Neural progenitor cell (in vitro differentiated cells): ENCODE measurements at places on chromosomes 12 and 14.
A peak's percentile ranks its signal among the peaks of the same experiment; 100 is the strongest.

DNA sequence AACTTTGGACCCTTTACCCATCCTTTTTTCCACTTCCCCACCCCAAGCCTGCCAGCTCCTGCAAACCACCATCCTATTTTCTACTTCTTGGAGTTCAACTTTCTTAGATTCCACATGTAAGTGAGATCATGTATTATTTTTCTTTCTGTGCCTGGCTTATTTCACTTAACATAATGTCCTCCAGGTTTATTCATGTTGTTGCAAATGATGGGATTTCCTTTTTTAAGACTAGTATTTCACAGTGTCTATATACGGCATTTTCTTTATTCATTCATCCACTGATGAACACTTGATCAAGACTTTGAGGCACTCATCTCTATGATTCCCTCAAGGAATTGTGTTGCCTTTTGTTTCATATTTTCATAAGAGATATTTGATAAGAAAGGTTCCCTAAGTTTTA lies 5.6 kb upstream of the PRPF39 start:
- no peak for DNase-seq

GRCh38 chr14:96802963-96803362 lies 5.8 kb downstream of the VRK1 start:
- no peak for DNase-seq

- DNase-seq = no peak
Measured at GRCh38 chr14:19974844-19975243, 547 bp upstream of the OR4K15 start.

DNA sequence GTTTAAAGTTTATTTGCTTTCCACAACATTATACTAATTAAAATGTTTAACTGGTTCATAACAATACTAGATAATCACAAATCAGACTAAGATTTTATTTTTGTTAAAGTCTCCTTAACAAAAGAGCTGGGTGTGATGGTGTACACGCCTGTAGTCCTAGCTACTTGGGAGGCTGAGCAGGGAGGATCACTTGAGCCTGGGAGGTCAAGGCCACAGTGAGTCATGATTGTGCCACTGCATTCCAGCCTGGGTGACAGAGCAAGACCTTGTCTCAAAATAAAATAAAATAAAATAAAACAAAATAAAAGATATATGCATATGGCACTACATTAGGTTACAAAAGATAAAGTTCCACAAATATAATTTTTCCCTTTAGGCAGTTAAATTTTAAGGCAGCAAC lies 5.6 kb downstream of the MIS18BP1 start:
- no peak for DNase-seq

GRCh38 chr12:42692749-42693148 lies 103.2 kb upstream of the PRICKLE1 start:
- no peak for DNase-seq

DNA sequence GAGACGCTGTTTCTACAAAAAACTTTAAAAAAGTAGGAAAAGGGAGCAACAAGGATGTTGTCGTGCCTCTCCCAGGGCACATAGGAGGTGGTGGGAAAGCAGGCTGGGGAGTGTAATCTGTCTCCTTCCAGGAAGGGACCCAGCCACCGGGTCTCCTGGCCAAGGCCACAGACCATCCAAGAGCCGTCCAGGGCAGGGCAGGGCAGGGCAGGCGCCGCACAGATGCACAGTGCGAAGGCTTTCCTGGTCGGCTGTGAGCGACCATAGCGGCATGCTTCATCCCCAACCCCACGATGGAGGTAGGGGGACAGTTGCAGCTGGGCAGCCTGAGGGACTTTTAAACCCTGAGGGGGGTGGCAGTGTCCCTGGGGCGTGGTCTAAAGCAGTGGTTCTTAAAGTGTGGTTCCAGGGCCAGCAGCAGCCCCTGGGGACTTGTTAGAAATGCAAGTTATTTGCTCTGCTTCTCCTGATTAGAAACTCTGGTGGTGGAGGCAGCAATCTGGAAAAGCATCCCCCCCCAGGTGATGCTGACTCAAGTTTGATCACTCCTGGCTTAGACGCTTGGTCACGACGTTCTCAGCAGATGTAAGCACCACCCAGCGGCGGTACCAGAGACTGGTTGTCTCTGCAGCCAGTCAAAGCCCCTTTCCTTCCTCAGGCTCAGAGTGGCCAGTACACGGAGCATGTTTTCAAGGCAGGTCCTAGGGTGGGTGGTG lies 197.4 kb upstream of the PRMT8 start:
- no peak for DNase-seq

GRCh38 chr12:76402259-76402658 lies 54.0 kb upstream of the BBS10 start:
- DNase-seq = no peak

- peak; percentile 44 for DNase-seq
Measured at GRCh38 chr12:120457133-120457532, 10.9 kb downstream of the GATC start.

DNA sequence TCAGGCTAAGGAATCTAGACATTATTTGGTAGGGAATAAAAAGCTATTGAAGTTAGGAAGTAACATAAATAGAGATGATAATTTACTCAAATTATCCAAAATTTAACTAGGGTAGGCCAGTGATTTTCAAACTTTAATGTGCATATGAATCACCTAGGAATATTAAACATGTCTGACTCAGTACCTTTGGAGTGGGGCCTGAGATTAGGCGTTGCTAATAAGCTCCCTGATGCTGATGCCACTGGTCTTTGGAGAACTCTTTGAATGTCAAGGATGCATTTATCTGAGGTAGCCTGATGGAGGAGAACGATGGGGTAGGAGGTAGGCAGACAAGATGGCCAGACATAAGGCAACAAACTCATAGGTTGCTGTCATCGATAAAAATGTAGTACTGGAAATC lies 33.2 kb downstream of the EFCAB11 start:
- no peak for DNase-seq

GRCh38 chr12:130335517-130336392 lies 1.9 kb upstream of the PIWIL1 start:
- peak; percentile 79 for DNase-seq

- DNase-seq = no peak
Measured at GRCh38 chr12:2504577-2504976, 290.2 kb upstream of the FKBP4 start.

- DNase-seq = no peak
Measured at GRCh38 chr14:60174352-60175254, 9.4 kb upstream of the DHRS7 start.

- peak; percentile 80 for DNase-seq
Measured at GRCh38 chr12:5222011-5222461, 178.4 kb downstream of the KCNA5 start.

DNA sequence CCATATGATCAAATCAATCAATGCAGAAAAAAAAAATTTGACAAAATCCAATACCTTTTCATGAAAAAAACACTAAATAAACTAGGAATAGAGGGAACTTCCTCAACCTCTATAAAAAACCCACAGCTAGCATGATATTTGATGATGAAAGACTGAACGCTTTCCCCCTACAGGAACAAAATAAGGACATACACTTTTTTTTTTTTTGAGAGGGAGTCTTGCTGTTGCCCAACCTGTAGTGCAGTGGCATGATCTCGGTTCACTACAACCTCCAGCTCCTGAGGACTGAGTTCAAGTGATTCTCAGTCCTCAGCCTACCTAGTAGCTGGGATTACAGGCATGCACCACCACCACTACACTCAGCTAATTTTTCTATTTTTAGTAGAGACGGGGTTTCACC lies 17.9 kb upstream of the CAMKK2 start:
- DNase-seq = no peak

- no peak for DNase-seq
Measured at GRCh38 chr14:32054536-32054935, 22.6 kb upstream of the ARHGAP5 start.

DNA sequence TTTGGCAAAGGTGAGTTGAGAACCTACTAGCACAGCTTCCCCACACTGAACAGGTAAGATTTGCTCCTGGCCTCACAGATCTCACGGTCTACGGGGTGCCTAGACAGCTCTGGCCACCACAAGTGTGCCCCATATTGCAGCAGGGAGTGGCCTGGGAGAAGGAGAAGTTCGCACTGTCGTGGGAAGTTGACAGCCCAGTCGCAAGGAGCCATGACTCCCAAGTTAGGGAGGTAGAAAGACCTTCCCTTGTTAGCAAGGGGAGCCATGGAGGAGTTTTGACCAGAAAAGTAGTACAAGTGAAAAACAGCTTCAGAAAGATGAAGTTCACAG lies 316.3 kb downstream of the BCL11B start:
- no peak for DNase-seq

- DNase-seq = no peak
Measured at GRCh38 chr14:42429401-42429800, 822.7 kb downstream of the LRFN5 start.

GRCh38 chr14:20197459-20197858 lies 6.8 kb downstream of the OR11G2 start:
- DNase-seq = no peak

- no peak for DNase-seq
Measured at GRCh38 chr12:78236264-78236663, 405.6 kb downstream of the NAV3 start.

DNA sequence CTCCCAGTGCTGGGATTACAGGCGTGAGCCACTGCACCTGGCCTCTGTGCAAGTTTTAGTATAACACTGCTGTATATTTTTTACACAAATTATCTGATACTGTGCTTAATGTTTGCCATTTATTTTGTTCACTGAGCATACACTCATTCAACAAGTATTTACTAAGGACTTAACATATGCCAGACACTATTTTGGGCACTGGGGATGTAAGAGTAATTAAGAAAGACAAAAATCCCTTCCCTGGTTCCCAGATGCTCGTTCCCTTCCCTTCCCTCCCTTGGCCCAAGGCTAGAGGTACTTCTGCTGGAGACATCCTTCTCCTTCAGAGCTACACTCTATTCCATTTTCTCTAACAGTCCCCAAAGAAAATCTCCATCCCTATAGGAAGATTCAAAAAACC lies 12.5 kb downstream of the CIT start:
- no peak for DNase-seq

DNA sequence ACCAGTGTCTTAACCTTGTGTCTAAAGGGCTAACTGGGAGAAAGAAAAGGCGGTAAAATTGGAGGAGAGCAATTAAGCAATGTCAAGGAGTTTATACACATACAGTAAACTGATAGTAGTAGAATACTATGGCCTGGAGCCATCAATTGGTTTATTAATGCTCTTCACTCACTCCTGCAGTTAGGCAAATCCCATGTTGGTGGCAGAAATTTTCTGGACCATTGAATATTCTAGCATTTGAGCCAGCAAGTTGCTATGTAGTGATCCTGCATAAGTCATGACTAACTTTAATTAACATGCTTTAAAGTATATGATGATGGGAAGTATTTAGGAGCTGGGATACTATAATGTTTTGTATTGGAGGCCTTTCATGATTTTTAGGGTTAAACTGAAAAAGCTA lies 14.3 kb upstream of the DERA start:
- DNase-seq = no peak

- DNase-seq = no peak
Measured at GRCh38 chr12:51428256-51428655, 3.6 kb downstream of the SLC4A8 start.

DNA sequence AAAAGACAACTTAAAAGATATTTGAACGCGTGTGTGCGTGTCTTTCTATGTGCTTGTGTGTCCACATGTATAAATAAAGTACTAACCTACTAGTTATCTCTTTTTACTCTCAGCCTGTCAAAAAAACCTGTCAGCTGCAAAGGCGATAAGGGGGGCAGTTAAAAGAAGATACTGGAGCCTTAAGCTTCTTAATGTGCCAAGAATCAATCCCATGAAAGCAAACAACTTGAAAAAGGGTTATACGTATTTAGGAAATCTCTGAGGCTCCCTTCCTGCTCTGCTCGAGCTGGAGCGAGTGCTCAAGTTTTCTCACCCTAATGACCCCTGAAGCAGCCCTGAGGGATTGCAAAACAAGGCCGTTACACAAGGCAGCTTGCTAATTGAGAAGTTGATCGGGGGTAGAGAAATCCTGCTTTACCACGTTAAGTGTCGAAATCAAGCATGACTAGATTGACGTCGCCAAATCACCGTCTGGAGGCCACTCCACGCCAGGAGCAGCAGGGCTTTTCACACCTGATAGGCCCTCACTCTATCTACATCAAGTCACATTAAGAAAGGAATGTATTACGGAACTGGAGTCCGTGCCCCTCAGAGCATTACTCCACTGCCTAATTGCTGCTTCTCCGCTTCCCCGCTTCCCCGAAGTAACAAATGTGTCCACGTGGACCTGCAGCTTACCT lies 32.4 kb downstream of the LMO3 start:
- DNase-seq = peak; percentile 50

GRCh38 chr14:89351221-89351515 lies 65.9 kb downstream of the FOXN3 start:
- no peak for DNase-seq

GRCh38 chr12:107541001-107541705 lies 144.4 kb upstream of the PWP1 start:
- no peak for DNase-seq

DNA sequence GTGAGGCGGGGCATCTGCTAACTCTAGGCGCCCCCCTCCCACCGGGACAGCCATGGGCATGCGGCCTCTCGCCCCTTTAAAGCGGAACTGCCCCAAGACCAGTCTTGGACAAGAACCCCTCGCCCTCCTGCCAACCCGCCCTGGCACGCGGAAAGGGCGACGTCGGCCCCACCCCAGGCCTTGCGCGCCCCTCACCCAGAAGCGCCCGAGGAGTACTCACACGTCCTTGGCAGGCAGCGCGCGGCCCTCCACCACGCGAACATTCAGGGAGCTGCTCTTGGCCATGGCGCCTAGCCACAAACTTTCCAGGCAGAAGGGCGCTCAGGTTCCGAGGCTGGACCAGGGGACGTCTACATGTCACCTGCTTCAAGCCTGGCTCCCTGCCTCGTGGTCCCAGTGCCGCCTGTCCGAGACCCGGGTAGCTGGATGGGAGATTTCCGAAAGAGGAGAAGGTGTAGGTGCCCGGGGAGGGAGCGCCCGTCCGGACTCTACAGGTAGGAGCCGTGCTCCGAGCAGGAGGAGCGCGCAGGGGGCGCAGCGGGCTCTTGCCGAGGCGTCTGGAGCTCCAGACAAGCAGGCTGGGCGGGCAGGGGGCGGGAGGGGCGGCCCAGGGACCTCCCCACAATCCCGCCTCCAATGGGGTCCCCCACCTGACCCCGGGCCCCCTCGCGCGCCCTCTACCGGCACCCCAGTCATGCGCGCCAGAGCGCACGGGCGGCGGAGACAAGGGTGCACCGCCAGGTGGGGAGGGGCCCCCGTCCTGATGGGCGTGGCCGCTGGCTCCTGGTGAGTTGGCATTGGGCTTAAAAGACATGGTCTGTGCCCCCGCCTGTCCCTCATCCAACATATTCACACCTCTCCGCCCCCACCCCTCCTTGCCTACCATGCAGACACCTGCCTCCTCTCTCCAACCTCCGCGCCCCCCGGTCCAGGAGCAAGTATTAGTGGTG lies at the start of gene RASAL1:
RASAL1 (minus strand) TSS at position 584 of the 950 bp plus-strand sequence; CDS start at position 285, 299 bp downstream.
- peak; percentile 84 for DNase-seq

DNA sequence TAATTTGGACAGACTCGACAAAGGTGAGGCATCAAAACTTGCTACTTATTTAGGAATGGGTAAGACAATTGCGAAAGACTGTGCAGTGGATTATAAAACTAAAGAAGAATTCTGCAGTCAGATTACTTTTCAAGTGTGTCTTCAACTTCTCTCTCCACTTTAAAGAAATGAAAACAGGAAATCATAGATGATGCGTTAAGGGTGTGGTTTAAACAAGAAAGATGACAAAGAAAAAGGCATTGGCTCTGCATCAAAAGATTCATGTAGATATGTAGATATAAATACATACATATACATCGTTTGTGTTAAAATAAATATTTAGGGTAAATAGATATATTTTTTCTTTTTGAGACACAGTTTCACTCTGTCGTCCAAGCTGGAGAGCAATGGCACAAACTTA lies 74.6 kb upstream of the PARP11 start:
- no peak for DNase-seq

- peak; percentile 18 for DNase-seq
Measured at GRCh38 chr14:87805315-87805723, 187.7 kb downstream of the GALC start.
